ENCODE measurements at places on chromosomes 16 and 17. TPM values are rescaled to one million over a fixed set of nuclear protein-coding genes. Genes with fewer than 3 reads are reported as not detected.

The PPY gene
- polyA plus RNA-seq: not detected

The EFNB3 gene
- polyA plus RNA-seq: 26.1 TPM

The ZNF668 gene
- 12.4 TPM for polyA plus RNA-seq

The PLEKHH3 gene
- 9.8 TPM for polyA plus RNA-seq

The HBM gene
- polyA plus RNA-seq: not detected

The WNT9B gene
- polyA plus RNA-seq: not detected

The NLRP1 gene
- polyA plus RNA-seq: 53.0 TPM

The BAIAP3 gene
- polyA plus RNA-seq: 1.1 TPM

The KARS1 gene
- 148 TPM for polyA plus RNA-seq

The ARHGDIG gene
- 4.9 TPM for polyA plus RNA-seq

The HSPB9 gene
- polyA plus RNA-seq: 0.03 TPM

The KRT25 gene
- not detected for polyA plus RNA-seq

The FBXO39 gene
- polyA plus RNA-seq: not detected

The KRT222 gene
- not detected for polyA plus RNA-seq

The QPRT gene
- 12.6 TPM for polyA plus RNA-seq

The PLA2G10 gene
- polyA plus RNA-seq: not detected

The MRC2 gene
- polyA plus RNA-seq: 213 TPM

The CDH13 gene
- polyA plus RNA-seq: 93.0 TPM

The PTGES3L gene
- 1.7 TPM for polyA plus RNA-seq

The CDH11 gene
- polyA plus RNA-seq: 269 TPM

The MGRN1 gene
- 13.3 TPM for polyA plus RNA-seq

The SYNGR3 gene
- polyA plus RNA-seq: 10.7 TPM

The DNAAF8 gene
- 3.1 TPM for polyA plus RNA-seq

The PAFAH1B1 gene
- 47.3 TPM for polyA plus RNA-seq

The SDR42E1 gene
- not detected for polyA plus RNA-seq

The FGF11 gene
- polyA plus RNA-seq: 1.9 TPM

The TAC4 gene
- polyA plus RNA-seq: not detected

The LITAFD gene
- polyA plus RNA-seq: not detected

The MPP3 gene
- polyA plus RNA-seq: 14.1 TPM

The GRB2 gene
- polyA plus RNA-seq: 89.6 TPM

The SMIM5 gene
- not detected for polyA plus RNA-seq

The KRTAP4-6 gene
- not detected for polyA plus RNA-seq

The SOST gene
- not detected for polyA plus RNA-seq

The TPPP3 gene
- polyA plus RNA-seq: 36.2 TPM

The ABI3 gene
- polyA plus RNA-seq: 2.8 TPM

The CFAP97D1 gene
- polyA plus RNA-seq: 0.02 TPM

The TMC8 gene
- 0.15 TPM for polyA plus RNA-seq

The NPW gene
- polyA plus RNA-seq: 0.62 TPM

The MSLN gene
- polyA plus RNA-seq: 0.19 TPM

The ABCA9 gene
- polyA plus RNA-seq: 0.15 TPM

The PRSS53 gene
- polyA plus RNA-seq: 3.1 TPM

The G6PC1 gene
- polyA plus RNA-seq: not detected

The GP1BA gene
- not detected for polyA plus RNA-seq

The TEKT1 gene
- not detected for polyA plus RNA-seq

The CDIP1 gene
- 19.4 TPM for polyA plus RNA-seq

The CSF3 gene
- polyA plus RNA-seq: not detected

The PNPO gene
- polyA plus RNA-seq: 33.8 TPM

The KRTAP2-3 gene
- polyA plus RNA-seq: 0.39 TPM

The BRIP1 gene
- polyA plus RNA-seq: 2.2 TPM

The DDX19B gene
- polyA plus RNA-seq: 20.1 TPM

The MPV17L gene
- 0.43 TPM for polyA plus RNA-seq

The ZNF423 gene
- 1.2 TPM for polyA plus RNA-seq

Measured in SK-N-SH (cell line).